ENCODE measurements at places on chromosomes 2 and 18. TPM values are rescaled to one million over a fixed set of nuclear protein-coding genes. Genes with fewer than 3 reads are reported as not detected.

Gene MYO3B
- total RNA-seq, result 0.34 TPM

Gene FEV
- not detected for total RNA-seq

Gene TMEM150A
- total RNA-seq, result 5.8 TPM

Gene FAM237A
- not detected for total RNA-seq

Gene GREB1
- total RNA-seq, result 0.28 TPM

Gene ARHGAP28
- total RNA-seq, result under 0.01 TPM

Gene IL1F10
- 0.34 TPM for total RNA-seq

Gene COQ10B
- total RNA-seq, result 35.1 TPM

Gene APOB
- total RNA-seq, result under 0.01 TPM

Gene USP37
- total RNA-seq, result 14.0 TPM

Gene MLPH
- total RNA-seq, result 1.4 TPM

Gene ERFE
- 3.8 TPM for total RNA-seq

Gene UGT1A4
- total RNA-seq, result 1.8 TPM

Gene HJURP
- total RNA-seq, result under 0.01 TPM

Gene MARCHF4
- under 0.01 TPM for total RNA-seq

Gene DAW1
- total RNA-seq, result 0.07 TPM

Gene OTOS
- not detected for total RNA-seq

Gene ELOA2
- total RNA-seq, result not detected

Gene CELF4
- total RNA-seq, result not detected

Gene SCYGR4
- not detected for total RNA-seq

Gene C2orf81
- total RNA-seq, result 0.85 TPM

Data from nasal cavity respiratory epithelium epithelial cell of viscerocranial mucosa (primary cell).